ENCODE measurements at places on chromosomes 2 and 18.

DNA sequence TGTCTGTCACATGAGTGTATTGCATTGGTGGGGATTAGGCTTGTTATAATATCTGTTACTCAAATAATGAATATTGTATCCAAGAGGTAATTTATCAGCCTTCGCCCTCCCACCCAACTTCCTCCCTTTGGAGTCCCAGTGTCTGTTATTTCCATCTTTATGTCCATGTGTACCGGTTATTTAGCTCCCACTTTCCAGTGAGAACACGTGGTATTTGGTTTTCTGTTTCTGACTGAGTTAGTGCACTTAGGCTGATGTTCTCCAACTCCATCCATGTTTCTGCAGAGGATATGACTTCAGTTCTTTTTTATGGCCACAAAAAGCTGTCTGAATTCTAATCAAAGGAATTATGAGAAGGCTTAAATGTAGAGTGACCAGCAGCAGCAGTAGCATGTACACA is 104.0 kb upstream of the ARHGAP28 start:
- no peak for DNase-seq

DNA sequence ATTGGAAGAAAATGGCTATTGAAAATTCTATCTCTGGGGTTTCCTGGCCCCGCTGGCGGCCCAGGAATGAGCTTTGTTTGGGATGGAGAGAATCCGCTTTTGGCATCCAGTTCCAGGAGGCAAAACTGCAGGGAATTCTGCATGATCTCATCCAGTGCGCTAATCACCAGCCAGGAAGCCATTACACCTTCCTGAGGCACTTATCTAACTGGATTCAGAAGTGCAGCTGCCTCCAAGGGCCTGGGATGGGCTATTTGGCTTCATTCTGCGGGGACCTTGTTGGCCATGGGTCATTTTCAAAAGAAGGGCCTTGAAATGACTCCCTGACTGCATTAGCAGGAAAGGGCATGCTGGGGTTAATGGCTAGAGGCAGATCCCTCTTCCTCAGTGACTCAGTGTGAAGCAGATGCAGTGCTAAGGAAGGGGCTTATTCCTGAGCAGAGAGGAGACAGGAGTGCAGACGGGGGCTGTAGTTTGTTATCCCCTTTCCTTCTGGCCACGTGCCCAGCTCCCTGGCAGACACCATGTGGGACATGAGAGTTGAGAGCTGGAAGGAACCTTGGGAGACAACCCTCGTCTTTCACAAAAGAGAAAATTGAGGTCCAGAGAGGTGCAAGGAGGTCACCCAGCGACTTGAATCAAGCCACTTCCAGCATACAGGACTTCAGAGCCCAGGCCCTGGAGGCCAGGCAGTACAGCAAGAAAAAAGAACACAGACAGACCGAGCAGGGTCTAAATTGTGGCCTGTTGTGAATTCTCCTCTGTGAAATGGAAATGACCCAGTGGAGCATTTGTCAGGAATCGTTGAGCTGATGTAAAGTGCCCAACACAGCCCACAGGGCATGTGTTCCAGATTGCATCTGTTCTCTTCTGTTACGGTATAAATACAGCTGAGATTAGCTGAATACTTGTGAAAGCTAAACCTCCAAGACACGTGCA is 161.8 kb downstream of the PRKCE start:
- no peak for DNase-seq

GRCh38 chr2:10449486-10449831 is 1.3 kb upstream of the ODC1 start:
- no peak for DNase-seq

- DNase-seq, result no peak
Measured at GRCh38 chr2:59896499-59897245, 656.8 kb downstream of the BCL11A start.

GRCh38 chr2:187971893-187972292 is 319.8 kb upstream of the GULP1 start:
- no peak for DNase-seq

All from Jurkat, Clone E6-1 (cell line).